ENCODE measurements at places on chromosomes 4 and X.

DNA sequence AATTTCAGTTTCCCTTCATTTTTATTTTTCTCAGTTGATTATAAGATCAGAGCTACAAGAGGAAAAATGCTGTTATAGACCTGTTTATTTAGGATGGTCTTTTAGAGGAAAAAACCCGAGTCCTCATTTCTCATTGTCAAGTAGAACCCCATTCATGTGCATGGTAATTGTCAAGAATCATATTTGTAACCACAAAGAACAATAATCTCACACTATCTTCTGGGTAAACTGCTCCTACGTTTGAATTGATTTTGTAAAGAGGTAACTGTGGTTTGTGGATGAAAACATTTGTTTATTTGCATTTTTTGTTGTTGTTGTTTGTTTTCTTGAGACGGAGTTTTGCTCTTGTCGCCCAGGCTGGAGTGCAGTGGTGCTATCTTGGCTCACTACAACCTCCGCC is 23.8 kb downstream of the RAPGEF2 start:
- DNase-seq, result no peak

- no peak for DNase-seq
These were observed 17.7 kb upstream of the ASB5 start for GRCh38 chr4:176286728-176287127.

- DNase-seq, result peak; percentile 7
These were observed 893.8 kb upstream of the INTU start for GRCh38 chr4:126738926-126739325.

DNA sequence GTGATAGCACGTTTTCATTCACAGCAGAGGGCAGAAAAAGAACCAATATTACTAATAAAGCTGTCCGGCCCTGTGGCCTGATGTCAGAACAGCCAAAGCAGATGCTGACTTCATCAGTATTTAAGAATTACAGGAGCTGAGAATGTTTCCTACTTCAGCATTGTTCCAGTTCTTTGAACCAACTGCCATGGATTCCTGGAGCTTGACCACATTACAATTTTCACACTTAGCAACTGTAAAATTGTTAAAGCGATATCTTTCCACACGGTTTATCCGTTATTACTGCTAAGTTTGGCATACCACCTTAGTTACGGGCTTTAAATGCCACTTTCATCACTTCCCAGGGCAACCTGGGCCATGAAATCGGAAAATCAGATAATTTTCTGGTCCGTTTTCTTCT is 118.2 kb downstream of the EPHA5 start:
- no peak for DNase-seq

GRCh38 chr4:75717408-75717807 is 7.0 kb upstream of the USO1 start:
- no peak for DNase-seq

DNA sequence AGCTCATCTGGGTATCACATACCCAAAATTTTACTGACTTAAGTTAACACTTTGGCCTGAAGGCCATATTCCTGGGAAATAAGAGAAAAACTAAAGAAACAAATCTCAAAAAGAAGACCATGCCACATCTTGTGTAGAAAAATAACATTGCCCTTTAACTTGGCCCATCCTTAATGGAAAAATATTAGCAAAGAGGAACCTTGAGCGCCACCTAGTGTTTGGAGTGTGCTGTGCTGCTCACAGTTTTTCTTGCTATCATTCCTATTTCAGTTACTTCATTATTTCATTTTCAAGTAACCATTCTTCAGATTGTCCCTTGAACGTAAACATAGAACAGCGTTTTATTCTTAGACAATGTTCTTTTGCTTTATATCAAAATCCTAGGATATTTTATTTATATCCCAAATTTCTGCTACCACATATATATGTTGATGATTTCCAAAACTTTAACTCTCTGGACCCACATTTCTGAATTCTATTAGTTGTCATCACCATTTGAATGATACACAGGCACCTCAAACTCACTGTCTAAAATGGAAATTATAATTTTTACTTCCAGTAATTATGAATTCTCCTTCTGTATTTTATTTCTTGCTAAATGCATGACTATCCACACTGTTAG is 999.0 kb upstream of the ADGRL3 start:
- DNase-seq, result peak; percentile 22

- no peak for DNase-seq
These were observed 708.9 kb downstream of the IL1RAPL1 start for GRCh38 chrX:29295987-29296680.

- DNase-seq, result no peak
These were observed 216.8 kb downstream of the IL15 start for GRCh38 chr4:141853091-141853764.

DNA sequence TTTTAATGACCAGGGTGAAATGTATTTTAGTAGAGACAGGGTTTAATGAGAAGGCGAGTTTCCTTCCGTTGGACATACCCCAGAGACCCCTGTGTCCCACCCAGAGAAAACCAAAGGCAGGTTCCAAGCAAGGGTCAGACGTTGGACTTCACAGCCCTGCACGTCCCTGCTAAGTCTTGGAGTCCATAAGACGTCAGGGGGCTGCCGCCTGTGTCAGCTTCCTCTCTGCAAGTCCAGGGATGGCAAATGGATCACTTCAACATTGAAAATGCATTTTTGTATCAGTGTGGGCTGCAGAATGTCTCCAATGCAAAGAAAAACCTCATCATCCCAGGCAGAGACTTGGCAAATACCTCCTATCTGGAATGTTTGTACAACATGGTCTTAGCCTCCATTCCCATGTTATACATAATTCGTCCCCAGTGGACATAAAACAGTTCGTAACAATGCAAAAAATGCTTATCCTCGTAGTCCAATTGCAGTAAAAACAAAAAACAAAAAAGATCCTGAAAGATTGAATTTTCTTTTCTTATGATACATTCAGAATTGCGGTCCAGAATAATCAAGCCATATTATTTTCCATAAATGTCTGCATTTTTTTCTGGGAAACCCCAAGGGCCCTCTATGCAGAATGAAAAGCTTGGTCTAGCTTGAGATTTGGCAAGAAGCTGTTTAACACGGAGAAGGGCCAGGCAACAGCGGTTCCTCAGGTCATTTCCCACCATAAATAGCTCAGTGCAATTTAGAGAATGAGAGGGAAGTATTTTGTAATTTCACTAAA is 190.9 kb downstream of the SHOX start:
- DNase-seq, result no peak

- DNase-seq, result peak; percentile 86
These were observed 3.4 kb downstream of the WFS1 start for GRCh38 chr4:6272863-6273660.

DNA sequence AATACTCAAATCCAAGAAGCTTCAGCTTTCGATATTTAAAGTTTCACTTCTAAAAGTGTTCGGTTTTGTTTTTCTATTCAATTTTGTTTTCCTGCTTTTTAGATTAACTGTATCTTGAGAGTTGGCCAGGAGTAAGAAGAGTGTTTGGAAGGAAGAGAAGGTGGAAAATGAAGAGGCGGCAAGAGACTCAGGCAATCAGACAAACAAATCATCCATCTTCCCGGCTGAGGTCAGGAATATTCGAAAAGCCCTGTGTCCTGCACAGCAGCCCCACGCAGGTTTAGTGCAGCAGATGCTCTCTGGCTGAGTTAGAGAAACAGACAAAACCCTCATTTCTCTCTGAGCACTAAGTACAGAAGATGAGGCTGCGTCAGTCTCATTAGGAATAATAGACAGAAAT is 330.3 kb upstream of the NOCT start:
- no peak for DNase-seq

- DNase-seq, result peak; percentile 48
These were observed 105.8 kb upstream of the EGFL6 start for GRCh38 chrX:13463608-13464007.

GRCh38 chr4:145860446-145860845 is 78.2 kb downstream of the ZNF827 start:
- DNase-seq, result no peak

Data from HFFc6 (cell line).